ENCODE measurements at places on chromosomes 12 and 14. TPM values are rescaled to one million over a fixed set of nuclear protein-coding genes. Genes with fewer than 3 reads are reported as not detected.

Gene GSC
- not detected for total RNA-seq

Gene JAG2
- total RNA-seq: 27.8 TPM

Gene ZDHHC22
- total RNA-seq: 9.8 TPM

Gene FGF23
- total RNA-seq: not detected

Gene KICS2
- 4.4 TPM for total RNA-seq

Gene IGF1
- total RNA-seq: 3.9 TPM
